ENCODE measurements at places on chromosomes 11 and 22.
A peak's percentile ranks its signal among the peaks of the same experiment; 100 is the strongest.

DNA sequence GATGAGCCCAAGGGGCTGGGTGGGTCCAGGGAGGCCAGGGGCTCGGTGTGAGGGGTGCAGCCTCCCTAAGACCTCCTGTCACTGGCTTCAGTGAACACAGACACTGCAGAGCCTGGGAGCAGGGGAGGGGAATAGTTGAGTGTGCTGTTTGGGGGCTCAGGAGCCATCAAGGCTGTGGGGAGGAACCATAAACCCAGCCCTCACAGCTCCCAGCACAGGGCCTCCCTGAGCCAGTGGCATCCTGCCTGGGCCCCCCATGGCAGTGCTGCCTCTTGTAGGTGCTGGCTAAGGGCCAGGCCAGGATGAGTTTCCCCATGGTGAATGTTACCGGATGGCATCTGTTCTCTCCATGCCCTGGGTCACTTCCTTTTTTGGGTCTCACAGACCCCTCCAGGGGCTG is 25.5 kb downstream of the KCNJ5 start:
- DNase-seq: no peak

DNA sequence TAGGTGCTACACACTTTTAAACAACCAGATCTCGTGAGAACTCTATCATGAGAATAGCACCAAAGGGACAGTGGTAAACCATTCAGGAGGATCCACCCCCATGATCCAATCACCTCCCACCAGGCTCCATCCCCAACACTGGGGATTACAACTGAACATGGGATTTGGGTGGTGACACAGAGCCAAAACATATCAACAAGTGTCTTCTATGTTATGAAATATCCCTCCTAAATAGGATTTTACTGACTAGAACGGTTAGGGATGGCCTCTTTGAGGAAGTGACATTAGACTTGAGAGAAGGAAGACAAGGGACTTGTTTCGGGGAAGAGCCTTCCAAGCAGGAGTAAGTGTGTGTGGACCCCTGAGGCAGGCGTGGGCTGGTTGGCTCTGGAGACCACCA is 11.9 kb upstream of the MRPL11 start:
- DNase-seq: no peak

GRCh38 chr11:61695917-61696316 is 15.7 kb downstream of the DAGLA start:
- no peak for DNase-seq

DNA sequence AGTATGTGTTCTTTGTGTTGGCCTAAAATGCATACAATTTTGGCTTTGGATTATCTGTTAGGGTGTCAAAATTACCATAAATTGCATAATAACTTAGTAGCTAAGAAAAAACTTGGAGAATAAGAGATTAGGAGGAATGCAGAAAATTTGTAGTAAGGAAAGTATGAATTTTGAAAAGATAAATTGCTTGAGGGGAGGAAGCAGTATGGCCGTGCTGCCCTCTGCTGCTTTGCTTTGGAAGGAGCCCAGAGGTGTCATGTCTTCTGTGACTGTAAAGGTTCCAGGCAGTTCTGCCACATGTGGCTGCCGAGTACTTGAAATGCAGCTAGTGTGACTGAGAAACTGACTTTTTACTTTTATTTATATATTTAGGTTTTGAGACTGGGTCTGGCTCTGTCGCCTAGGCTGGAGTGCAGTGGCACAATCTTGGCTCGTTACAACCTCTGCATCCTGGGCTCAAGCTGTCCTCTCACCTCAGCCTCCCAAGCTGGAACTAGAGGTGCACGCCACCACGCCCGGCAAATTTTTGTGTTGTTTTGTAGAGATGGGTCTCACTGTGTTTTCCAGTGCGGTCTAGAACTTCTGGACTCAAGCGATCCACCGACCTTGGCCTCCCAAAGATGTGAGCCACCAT is 1.8 kb downstream of the ADSL start:
- DNase-seq: peak; percentile 64

- DNase-seq: no peak
These were observed 652.8 kb downstream of the KCNA4 start for GRCh38 chr11:29364006-29364405.

- no peak for DNase-seq
These were observed 22.3 kb downstream of the ZBTB16 start for GRCh38 chr11:114081641-114082414.

GRCh38 chr11:74316772-74317505 is 5.5 kb upstream of the P4HA3 start:
- no peak for DNase-seq

- DNase-seq: no peak
These were observed 182.7 kb upstream of the SNX19 start for GRCh38 chr11:131099013-131099412.

- no peak for DNase-seq
These were observed 745.9 kb upstream of the CCDC179 start for GRCh38 chr11:23606191-23606590.

DNA sequence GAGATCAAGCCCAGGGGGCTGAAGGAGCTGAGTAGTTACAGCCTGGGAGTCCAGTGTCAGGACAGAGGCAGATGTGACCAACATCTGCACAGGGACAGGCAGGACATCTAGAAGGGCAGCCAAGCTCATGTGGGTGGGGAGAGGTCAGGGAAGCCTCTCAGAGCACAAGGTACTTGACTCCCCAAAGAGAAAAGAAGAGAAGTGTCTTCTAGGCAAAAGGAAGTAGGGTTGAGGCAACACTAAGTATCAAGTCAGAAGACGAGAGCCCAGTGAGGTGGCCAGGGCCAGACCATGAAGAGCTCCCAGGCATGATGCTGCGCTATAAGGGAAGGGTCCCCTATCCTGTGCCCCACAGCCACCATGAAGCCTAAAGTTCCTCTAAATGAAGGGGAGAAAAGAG is 21.5 kb downstream of the RPL27A start:
- DNase-seq: no peak

DNA sequence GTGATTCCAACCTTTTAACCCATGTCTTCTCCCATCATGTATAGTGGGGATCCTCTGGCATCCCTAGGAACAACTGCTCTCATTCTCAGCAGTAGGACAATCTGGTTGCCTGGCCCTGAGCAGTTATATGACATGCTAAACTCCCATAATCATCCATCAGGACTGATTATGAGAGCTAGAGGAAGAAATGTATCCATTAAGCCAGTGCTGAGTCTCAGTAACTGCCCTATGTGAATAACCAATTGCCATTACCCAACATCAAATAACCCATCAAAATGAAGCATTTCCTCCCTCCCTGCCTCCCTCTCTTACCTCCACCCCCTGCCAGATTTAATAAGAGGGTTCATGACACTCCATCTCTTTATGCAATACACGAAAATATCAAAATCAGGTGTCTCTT is 277.6 kb downstream of the NXPE2 start:
- DNase-seq: no peak

- no peak for DNase-seq
These were observed 11.0 kb upstream of the PSMC3 start for GRCh38 chr11:47437218-47437745.

- DNase-seq: no peak
These were observed 17.8 kb upstream of the ST14 start for GRCh38 chr11:130141561-130142341.

GRCh38 chr11:36240173-36240572 is 49.1 kb downstream of the COMMD9 start:
- DNase-seq: no peak

- no peak for DNase-seq
These were observed 203.1 kb upstream of the MTMR2 start for GRCh38 chr11:96126917-96127595.

DNA sequence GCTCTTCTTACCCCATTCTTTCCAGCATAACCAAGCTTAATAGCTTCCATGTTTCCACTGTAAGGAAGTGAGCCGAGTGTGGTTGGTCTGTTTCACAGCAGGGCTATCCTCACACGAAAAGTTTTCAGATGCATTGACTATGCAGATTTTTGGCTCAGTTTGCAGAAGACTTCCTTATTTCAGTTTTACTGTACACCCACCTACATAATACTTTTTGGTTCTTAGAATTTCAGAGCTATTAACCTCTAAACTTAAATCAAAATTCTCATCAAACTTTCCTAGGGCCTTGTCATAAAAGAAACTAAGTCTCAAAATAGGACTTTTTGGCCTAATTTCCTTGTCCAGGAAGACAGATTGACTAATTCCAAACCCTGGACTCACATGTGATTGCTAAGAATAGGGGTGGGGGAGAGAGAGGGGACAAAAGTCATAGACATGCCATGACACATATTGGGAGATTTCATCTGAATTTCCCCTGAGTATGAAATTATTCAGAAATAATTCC is 7.3 kb upstream of the EHF start:
- no peak for DNase-seq

GRCh38 chr11:117819096-117820040 is 5.2 kb downstream of the FXYD2 start:
- DNase-seq: no peak

DNA sequence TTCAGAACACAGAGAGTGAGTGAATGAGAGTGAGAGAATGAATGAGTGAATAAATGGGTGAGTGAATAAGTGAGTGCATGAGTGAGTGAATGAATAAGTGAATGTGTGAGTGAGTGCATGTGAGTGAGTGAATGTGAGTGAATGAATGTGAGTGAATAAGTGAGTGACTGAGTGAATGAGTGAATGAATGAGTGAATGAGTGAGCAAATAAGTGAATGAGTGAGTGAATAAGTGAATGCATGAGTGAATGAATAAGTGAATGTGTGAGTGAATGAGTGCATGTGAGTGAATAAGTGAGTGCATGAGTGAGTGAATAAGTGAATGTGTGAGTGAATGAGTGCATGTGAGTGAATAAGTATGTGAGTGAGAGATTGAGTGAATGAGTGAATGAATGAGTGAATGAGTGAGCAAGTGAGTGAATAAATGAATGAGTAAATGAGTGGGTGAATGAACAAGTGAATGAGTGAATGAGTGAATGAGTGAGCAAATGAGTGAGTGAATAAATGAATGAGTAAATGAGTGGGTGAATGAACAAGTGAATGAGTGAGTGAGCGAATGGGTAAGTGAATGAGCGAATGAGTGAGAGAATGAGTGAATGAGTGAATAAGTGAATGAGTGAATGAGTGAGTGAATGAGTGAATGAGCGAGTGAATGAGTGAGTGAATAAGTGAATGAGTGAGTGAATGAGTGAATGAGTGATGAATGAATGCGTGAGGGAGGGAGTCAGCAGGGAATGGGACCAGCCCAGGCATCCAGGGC is 21.3 kb upstream of the MUC5B start:
- no peak for DNase-seq

DNA sequence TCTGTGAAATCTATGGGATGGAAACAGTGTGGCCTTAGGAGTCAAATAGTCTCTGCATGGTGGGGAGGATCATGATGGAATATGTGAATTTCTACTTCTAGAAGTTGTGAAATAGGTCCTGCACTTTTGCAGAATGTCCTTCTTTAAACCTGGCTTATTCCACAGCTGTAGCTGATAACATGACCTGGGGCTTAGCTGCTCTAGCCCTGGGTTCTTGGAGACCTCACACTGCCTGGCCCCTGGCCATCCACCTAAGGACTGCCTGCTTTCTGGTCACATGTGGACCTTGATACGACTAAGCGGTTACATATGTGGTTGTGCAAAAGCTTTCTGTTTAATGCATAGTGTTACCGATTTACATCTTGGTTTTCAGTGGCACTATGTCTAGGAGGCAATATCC is 88.2 kb downstream of the SWAP70 start:
- no peak for DNase-seq

DNA sequence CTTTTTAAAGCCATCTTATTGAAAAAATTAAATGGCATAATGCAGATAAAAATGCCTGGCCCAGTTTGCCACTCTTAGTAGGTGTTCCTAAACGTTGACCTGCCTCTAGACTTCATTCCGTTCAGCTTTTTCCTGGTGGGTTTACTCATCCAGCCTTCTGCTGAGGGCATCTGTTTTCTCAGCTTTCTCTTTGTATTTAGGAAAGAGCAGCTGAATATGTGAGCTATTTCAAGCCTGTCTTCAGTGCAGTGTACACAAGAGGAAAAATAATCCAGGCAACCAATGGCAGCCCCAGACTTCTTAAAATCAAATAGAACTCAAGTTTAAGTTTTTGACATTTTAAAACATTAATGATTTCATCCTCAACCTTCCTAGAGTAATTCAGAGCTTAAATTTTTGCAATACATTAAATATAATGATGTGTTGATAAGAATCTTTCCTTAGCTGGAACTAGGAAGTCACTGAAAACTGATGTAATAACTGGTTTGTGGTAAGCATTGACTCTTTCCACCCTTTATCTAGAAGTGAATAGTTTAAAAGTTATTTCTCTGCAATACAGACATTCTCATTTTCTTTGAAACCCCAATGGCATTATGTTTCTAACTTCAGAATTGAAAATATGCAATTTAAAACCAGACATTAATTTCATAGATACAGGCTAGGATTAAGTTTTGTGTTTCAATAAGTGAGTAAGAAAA is 165.4 kb downstream of the AASDHPPT start:
- DNase-seq: no peak

DNA sequence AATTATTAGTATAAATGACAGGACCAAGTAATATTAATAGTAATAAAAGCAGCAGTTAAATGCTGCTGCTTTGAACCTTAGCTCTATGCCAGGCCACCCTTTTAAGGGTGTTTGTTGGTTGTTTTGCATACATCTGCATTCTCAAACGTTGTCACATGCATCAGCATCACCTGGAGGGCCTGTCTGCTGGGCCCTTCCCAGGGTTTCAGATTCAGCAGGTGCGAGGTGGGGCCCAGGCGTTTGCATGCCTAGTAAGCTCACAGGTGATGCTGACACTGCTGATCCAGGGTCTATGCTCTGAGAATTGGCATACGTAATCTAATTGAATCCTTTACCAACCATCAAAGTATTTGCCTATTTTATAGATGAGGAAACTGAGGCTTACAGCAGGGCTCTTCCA is 246.5 kb downstream of the CADM1 start:
- DNase-seq: no peak

DNA sequence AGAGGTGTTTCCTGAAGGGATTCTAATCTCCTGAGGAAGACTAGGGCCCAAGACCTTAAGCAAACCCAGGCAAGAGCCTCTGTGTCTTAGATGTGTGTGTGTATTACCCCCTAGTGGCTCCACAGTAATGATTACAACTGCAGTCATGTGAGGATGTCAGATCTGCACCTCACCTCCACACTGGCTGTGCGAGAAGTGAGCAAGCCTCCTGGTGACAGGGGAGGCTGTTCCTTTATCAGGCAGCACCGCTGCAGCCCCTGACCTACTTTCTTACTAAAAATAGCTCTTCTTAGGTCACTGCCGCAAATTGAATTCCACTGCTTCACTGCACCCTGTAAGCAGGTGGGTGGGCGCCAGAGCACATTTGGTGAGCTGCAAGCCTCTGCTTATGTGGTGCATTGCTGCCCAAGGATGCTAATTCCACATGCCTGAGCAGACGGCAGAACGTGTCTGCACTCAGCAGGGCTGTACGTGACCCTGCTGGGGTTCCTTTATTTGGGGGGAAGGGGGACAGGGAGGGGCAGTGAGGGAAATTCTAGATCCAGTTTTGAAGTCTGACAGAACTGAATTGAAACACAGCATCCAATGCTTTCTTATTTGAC is 112.4 kb downstream of the KCNC1 start:
- DNase-seq: no peak

DNA sequence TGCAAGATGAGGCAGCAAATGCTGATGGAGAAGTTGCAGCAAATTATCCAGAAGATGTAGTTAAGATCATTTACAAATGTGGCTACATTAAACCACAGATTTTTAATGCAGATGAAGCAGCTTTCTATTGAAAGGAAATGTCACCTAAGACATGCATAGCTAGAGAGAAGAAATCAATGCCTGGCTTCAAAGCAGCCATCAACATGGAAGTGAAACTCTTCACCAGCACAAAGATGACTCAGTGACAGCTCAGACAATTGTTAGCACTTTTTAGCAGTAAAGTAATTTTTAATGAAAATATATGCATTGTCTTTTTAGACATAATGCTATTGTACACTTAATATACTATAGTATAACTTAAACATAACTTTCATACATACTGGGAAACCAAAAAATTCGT is 71.4 kb downstream of the FANCF start:
- no peak for DNase-seq

Measured in hematopoietic multipotent progenitor cell treated with erythropoietin and hydrocortisone succinate and interleukin-3 and kit ligand, for 17 days (in vitro differentiated cells).